ENCODE measurements at places on chromosomes 5 and 9.

GRCh38 chr9:98232926-98233325 lies 22.5 kb downstream of the TBC1D2 start:
- no peak for DNase-seq

GRCh38 chr9:70428781-70429180 lies 14.3 kb upstream of the KLF9 start:
- DNase-seq: no peak

DNA sequence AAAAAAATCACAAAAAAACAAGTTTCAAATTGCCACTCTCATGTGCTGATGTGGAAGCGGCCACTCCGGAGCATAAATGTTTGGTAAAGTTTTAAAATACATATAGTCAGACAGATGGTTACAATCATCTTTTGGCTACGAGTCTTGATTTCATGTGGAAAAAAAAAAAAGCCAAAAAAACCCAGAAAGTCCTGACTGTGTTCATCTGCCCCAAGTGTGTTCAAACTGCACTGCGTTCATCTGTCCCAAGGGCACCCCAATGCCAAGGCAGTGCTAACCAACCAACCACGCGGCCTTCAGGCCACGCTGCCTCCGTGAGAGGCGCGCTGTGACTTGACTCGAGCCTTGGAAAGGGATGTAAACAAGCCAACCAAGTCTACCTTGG lies 127.1 kb downstream of the MYO10 start:
- DNase-seq: no peak

DNA sequence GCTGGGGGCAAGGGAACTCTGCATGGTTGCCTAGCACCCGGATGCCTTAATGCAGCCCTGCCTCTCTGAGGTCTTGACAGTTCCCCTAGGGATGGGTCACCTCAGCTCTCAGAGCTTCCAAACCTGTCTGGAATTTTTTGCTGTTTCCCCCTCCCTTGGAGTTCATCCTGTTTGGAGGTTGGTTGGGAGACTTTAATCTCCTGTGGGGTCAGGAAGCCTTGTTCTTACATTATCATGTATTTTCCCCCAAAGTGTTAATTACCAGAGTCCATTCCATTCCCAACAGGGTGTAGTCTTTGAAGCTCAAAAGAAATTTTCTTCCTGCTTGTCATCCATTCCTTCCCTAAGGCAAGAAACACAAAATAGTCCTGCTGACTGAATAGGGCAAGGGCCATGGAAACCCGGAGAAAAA lies 150.3 kb upstream of the SPRY4 start:
- no peak for DNase-seq

DNA sequence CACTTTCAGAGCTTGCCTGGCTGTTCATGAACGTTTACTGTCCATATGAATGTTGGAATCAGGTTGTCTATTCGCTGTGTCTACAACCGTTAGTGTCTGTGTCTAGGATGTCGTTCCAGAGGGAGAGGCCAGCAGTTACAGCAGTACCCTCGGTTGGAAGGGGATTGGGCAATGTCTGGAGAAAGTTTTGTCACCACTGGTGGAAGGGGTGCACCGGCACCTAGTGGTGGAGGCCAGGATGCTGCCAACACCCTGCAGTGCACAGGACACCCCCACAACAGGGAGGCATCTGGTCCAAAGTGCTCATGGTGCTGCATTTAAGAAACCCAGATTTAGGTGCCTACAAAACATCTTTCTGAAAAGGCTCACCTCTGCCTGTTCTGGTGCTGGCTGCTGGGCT lies 220.7 kb downstream of the FANCC start:
- DNase-seq: no peak

DNA sequence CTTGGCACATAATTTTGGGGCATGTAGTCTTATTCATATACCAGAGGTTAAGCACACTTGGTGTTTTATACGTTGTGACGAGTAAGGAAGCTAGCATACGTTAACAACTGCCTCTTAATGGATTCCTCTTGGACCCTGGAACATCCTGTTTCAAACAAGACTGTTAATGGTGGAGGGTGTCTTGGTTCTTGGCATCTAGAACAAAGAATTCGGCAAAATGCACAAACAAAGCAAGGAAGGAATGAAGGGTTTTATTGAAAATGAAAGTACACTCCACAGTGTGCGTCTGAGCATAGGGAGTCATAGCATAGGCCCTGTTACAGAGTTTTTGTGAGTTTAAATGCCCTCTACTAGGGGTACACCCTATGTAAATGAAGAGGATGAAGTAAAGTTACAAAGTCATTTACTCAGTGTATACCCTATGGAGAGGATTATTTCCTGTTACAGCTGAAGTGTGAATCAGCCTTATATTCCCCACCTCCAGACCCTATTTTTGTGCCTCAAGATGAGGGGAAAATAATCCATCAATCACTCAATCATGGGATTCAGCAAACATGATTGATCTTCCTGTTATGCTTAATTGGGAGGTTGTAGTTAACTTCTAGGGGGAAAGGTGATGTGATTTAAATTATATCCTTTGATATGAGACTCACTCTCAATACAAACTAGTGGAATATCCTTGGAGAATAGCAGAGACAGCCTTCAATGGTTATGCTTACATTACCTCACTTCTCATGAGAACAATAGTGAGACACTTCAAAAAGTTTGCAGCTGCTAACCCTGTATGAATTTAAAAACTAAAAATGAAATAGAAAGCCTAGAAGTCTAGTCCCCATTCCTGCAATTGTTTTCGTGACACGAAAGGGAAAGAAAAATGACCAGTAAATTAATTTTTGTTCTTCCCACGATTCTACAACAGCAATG lies 84.9 kb upstream of the MYO10 start:
- DNase-seq: no peak

GRCh38 chr5:181063514-181063913 lies 23.4 kb downstream of the BTNL9 start:
- DNase-seq: no peak

DNA sequence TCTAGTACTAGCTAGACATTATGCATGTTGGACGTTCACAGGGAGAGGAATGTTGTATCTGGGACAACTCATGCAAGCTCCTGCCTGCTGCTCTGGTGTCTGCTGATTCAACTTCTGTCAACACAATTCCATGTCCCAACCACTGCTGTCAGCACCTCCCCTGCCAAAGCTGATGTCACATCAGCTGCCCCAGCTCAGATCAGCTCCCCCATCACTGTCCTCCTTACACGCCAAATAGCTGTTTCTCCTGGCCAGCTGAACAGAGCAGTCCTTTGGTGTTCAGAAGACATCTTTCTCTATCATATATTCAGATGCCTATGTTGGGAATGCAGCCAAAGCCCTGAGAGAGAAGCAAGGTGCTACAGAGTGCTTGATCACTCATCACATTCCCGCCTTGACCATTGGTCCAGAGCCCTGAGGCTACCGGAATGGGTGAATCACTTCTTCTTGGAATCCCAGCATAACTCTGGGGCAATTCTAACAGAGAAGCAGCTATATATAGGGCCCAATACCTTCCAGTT lies 223.3 kb downstream of the SEC61B start:
- peak; percentile 95 for DNase-seq

DNA sequence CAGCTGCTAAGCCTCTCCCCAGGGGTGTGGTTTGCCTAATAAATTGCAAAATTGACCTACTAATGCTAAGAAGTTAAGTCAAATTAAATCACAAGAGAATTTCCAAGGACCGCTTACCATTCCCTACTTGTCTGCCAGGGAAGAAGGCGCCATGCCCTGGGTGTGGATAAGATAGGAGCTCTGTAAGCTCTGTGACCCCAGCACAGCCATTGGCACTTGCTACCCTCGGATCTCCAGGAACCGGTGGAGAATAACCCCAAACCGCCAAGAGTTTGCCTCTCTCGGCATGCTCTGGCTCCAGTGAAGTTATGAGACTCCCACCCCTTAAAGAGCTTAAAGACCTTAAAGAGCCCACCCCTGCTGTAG lies 58.9 kb downstream of the NEURL1B start:
- DNase-seq: no peak

- no peak for DNase-seq
Observed at GRCh38 chr5:73395256-73395655, 53.3 kb downstream of the FOXD1 start.

DNA sequence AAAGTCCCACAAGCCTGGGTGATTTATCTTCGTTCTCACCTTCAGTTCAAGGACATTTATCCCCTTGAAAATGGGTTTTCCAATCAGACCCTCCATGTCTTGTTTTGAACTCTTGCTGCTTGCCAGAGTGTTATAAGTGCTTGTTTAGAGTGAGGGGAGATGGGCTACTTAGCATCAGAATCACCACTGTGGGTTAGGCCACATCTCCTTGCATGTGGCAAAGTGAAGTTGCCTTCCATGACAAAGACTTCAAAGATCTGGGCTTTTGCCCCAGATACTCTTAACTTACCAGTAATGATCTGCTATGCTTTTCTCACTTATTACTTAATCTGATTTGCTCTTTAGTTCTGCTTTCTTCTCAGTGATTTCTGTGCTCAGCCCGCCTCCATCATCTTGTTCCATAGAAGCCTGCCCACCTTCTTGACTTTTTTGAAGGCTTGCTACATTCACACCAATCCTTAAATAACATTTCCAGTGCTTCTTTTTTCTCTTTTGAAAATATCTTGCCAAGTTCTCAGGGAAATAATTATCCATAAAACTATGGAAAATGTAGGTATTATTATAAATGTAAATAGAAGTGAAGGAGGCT lies 39.0 kb downstream of the GPR21 start:
- DNase-seq: no peak

DNA sequence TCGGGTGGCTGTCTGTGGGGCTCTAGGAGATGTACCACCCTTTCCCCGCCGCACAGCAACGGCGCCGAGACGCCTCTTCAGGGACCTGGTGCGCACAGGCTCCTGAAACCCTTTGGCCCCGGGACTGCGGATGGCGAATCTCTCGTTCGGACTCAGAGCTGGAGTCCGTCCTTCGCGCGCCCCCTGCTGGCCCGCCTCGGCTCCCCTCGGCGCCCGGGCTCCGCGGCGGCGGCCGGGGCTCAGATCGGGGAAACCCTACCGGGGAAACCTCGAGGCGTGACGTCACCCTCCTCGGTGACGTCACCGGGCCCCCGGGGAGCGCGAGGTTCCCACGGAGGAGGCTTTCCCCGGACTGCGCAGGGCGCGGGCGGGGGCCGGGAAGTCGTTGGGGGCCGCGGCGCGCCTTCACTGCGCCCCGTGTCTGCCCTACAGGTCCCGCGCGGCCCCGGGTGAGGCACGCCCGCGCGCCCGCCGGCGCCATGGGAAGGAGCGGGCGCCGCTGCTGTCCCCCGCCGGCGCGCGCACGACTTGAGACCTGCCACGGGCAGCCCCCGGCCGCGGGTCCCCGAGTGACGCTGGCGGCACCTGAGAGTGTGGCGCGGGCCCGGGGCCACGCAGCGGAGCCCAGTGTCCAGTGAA lies 7.9 kb downstream of the PRR7 start:
- no peak for DNase-seq

- DNase-seq: no peak
Observed at GRCh38 chr5:171205375-171205774, 103.7 kb upstream of the TLX3 start.

GRCh38 chr9:91207729-91208418 lies 153.8 kb downstream of the AUH start:
- DNase-seq: peak; percentile 69

- no peak for DNase-seq
Observed at GRCh38 chr9:120486347-120486746, 93.6 kb downstream of the CDK5RAP2 start.

- DNase-seq: no peak
Observed at GRCh38 chr9:96117398-96118080, 184.4 kb downstream of the HSD17B3 start.

DNA sequence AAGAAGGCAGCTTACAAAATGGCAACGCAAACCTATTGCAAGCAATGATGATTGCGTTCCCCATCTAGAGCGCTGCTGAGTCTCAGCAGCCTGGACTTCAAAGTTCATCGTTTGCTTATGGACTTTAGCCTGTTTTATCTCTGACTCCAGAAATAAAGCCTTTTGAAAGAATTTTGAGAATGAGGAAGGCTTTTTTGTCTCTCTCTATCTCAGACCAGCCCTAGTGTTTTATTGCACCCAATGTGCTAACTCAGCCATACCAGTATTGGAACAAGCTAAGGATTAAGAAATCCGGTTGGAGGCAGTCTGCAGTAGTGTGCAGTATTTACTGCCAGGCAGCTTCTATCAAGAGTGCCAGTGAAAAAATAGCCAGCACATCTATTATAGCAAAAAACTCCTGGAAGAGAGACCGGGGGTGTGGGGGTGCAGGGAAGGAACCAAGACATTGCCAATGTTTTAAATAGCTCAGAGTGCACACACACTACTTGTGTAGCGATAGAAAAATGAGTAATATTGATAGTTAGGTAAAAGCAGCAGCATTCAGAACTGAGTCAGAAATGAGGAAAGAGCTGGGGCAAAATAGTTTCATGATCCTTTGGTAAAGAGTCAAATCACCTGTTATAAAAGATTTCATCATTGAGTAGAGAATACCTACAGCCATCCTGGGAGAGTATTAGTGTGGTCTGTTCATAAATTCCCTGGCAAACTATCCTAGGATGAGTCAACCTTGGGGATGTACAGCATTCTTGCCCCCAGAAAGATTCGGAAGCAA lies 219.0 kb downstream of the ZNF608 start:
- peak; percentile 83 for DNase-seq

GRCh38 chr9:124283228-124283814 lies 25.6 kb downstream of the NEK6 start:
- no peak for DNase-seq

DNA sequence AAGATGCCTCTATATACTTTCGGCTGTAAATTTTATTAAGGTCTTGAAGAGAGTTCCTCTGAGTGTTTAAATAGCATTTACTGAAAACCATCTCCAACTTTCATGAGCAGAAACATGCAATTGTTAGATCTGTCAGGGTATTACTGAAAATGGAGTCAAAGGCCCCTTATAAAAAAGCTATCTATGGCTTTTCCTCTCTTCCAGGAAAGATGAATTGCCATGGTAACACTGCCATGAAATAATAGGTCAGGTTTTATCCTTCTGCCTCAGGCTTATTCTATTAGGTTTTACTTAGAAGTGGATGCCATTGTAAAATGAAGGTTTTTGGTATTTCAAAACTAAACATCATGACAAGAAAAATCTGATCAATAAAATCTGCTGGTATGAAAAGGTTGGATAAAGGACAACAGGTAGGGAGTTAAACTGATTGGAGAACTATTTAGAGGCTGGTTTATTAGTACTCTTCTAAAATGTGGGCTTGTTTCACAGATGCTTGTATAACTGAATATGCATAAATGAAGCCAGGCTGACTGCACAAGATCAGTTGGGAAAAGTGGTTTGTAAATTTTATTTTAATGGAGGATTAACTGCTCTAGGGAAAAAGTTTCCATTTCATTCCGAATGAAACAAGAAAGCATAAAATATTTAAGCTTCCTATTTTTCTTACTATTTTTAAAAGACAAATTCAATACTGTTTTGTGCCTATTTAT lies 135.5 kb downstream of the RAB3C start:
- DNase-seq: no peak

GRCh38 chr5:71839096-71839884 lies 120.2 kb downstream of the CARTPT start:
- DNase-seq: no peak

DNA sequence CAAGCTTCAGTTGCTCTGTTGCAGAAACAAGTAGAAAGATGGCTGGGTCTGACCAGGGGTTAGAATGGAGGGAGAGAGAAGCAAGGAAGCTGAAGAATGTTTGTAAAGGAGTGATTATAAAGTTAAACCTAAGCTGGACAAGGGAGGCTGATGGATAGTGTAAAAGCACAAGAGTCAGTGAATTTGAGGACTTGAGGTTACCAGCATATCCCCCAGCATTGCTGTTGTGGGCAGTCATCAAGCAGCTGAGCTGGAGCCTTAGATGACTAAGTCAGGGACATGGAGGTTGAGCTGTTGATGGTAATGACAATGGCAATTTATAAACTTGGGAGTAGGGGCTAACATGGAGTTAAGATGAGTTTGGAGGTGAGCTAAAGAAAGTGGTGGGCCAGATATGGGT lies 131.5 kb downstream of the ERCC6L2 start:
- DNase-seq: peak; percentile 32
